ENCODE measurements at places on chromosomes 11 and 22.

GRCh38 chr11:42576318-42576717 is 735.5 kb upstream of the API5 start:
- DNase-seq: no peak

- DNase-seq: no peak
Observed at GRCh38 chr11:71991494-71991893, 7.2 kb upstream of the IL18BP start.

DNA sequence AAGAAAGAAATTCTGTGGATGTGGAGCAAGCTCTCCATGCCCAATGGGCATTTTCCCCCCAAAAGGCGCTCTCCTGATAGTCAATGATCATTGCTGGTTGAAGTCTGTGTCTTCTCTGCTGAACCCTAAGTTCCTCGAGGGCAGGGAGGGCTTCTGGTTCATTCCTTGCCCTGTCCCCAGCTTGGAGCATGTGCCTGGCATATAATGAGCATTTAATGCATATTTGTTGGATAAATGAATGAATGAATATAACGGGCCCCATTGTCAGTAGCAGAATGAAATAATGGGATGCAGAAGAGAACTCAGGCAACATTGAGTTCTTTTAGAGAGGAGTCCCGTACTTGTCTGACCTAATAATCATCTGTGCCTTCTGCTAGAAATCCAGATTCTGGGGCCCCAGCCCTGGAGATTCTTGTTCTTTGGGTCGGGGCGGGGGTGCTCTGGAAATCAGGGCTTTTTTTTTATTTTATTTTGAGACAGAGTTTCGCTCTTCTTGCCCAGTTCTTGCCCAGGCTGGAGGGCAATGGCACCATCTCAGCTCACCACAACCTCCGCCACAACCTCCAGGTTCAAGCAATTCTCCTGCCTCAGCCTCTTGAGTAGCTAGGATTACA is 64.4 kb downstream of the CD82 start:
- DNase-seq: no peak

DNA sequence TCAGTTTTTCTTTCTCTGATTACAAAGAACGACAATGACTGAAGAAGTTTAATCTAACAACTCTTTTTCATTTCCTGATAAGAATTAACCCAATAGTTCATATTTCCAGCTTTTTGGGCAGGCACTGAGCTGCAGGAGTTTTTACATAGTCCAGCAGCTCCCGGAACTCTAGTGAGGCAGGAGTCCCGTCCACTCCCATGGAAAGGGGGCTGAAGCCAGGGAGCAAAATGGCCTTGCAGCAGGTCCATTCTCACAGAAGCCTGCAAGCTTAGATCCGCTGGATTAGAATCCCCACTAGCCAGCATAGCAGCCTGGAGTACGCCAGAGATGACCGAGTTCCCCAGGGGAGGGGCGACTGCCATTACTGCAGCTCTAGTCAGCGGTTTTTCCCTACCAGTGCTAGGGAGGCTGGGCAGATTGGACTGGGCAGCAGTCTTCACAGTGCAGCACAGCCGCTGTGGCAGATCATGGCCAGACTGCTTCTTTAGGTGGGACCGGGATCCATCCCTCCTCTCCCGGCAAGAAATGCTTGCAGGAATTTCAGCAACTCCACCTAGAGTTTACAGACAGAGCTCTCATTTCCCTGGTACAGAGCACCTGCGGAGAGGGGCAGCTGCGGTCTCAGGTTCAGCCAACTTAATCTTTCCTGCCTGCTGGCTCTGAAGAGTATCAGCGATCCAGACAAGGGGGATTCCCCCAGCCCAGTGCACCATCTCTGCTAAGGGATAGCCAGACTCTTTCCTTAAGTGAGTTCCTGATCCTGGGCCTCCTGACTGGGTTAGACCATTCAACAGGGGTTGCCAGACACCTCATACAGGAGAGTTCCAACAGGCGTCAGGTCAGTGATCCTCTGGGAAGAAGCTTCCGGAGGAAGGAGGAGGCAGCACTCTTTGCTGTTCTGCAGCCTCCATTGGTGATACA is 742 bp upstream of the CASP4 start:
- peak; percentile 20 for DNase-seq

DNA sequence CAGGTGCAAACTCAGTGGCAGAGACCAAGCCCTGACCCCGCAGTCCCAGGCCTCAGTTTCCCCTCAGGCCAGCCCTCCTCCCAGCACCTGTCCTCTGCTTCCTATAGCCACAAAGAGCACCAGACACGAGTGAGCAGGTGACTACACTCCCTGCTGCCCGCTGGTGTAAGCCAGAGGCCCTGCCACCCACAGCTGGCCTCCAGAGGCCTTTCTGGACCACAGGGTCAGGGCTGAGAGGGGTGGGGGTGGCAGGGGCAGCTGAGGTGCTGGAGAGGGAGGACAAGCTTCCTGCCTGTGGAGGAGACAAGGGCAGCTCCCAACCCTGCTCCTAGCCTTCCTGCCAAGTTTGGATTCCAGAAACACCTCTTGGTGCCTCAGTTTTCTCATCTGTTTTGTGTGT is 31.3 kb upstream of the WNT7B start:
- DNase-seq: no peak

- no peak for DNase-seq
Observed at GRCh38 chr22:44550711-44551491, 52.9 kb upstream of the RTL6 start.

DNA sequence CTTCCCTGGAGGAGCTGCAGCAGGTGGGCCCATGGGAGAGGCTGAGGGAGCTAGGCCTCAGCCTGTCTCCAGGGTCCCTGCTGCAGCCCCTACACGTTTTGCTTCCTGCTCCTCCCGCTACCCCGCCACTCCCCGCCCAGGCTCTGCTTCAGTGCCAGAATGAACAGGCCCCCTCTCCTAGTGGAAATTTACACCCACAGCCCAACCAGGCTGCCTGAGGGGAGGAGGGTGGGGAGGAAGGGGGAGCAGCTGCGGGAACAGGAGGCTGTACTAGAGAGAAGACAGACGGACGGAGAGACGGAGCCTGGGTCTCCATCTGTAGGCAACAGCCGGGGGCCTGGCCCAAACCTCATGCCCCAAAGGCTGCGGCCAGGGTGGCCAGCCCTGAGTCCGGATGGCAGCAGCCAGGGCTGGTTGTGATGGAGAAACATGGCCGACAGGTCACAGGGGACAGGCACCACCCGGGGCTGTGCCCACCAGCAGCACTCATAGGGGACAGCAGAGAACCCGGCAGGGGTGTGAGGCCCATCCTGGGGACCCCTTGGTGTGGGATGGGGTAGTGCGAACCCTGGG is 20.6 kb downstream of the FLRT1 start:
- no peak for DNase-seq

GRCh38 chr11:127049486-127049885 is 48.9 kb upstream of the KIRREL3 start:
- DNase-seq: no peak

- DNase-seq: no peak
Observed at GRCh38 chr11:93608364-93608763, 53.1 kb upstream of the CEP295 start.

GRCh38 chr11:40099426-40100161 is 1359.9 kb downstream of the LRRC4C start:
- no peak for DNase-seq

DNA sequence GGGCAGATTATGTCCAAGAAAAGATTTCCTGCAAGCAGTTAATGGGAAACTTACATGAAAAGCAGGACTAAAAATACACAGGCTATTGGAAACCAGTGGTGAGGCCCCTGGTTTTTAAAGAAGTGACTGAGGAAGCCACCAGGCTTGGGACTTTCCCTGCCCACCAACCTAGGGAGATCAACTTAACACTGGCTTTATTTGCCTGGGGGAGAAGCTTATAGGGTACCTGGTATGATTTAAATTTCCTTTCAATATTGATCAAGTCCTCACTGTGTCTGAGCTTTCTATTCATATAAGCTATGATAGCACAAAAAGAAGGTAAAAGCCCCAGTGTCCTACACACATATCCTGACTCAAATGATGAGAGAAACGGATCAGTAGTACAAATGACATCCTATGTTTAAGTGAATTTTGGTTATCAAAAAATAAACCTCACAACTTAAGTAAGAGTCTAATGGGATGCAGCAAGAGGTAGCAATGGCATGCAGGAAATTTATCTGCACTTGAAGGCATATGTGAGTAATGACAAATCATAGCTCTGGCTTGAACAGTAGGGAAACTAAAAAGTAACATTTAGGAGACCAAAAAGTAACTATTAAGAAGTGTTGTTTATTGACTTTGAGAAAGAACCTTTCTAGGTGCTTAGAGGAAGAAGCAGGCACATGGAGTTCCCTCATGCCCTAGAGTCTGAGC is 85.3 kb downstream of the GAB2 start:
- no peak for DNase-seq

DNA sequence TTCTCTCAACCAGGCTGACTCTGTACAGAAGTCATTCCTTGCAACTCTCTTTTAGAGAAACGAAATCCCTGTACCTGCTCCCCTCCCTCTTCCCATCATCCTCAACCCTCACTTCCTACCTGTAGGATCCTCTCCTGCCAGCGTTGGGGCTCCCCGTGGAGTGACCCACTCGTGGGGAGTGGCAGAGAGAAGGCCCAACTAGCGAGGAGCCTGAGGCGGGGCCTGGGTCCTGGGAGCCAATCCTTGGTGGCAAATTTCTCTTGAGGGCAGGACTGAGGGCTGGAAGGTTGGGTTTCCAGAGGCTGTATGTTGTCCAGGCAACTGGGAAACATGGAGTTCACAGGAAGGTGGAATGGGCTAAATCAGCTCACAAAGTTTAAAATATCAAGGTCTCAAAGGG is 10.4 kb downstream of the NHERF4 start:
- DNase-seq: peak; percentile 78

DNA sequence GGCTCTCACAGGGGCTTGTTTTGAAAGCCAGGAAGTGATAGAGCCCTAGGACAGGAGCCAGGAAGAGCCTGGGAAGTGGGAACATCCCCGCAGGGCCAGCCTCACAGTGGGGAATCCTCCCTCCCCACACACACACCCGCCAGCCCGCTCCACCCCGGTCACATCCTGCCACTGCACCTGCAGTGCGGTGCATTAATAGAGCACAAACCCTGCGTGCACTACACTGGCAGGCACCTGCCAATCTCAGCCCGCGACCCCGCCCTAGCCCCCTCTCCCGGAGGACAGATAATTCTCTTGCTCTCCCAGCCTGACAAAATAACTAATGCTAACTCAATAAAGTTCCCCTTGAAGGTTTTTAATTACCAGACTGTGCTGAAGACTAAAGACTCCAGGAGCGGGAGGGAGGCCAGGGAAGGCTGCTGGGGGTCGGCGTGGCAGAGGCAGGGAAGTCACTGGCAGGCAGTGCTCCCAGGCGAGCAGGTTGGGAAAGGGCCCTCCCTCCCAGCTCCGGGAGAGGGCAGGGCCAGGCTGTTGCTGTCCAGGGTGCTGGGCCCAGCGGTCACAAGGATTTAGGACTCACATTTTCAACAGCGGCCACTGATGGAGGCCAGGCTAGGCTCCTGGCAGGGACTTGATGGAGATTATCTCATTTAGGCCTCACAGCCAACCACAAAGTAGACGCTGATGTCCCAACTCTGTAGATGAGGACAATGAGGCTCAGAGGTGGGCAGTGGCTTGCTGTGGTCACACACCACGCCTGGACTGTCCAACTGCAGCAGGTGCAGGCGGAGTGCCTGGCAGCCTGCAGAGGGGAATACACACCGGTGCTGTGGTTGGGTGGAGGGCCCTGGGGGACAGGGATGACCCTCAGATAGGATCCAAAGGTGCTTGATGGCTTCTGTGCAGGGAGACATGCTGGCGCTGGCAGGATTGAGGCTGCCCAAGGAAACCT is 23.9 kb upstream of the TCF20 start:
- DNase-seq: no peak

DNA sequence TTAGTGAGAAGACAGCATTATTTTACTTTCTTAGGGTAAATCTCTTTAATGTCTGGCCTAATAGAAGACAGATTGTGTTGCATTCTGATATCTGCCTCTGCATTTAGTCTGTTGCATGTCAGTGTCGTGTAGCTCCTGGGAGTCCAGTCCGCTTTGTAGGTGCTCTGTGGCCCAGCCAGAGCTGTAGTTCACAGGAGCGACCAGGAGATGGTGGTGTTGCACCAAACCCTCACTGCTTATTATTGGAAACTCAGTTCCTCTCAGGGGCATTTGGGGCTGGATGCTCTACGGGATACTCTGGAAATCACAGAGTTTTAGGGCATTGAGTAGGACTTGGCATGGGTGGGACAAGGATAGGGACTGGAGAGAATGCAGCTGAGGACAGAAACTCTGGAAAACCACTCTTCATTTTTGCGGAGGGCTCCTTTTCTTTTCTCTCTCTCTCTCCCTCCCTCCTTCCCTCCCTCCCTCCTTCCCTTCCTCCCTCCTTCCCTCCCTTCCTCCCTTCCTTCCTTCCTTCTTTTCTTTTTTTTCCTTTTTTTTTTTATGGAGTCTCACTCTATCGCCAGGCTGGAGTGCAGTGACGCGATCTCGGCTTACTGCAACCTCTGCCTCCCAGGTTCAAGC is 21.7 kb downstream of the MIAT start:
- DNase-seq: no peak

GRCh38 chr22:17269607-17270261 is 50.5 kb upstream of the ADA2 start:
- DNase-seq: no peak

- no peak for DNase-seq
Observed at GRCh38 chr11:123429336-123429735, 733 bp upstream of the GRAMD1B start.

GRCh38 chr11:122850076-122850631 is 11.9 kb downstream of the CRTAM start:
- no peak for DNase-seq

- no peak for DNase-seq
Observed at GRCh38 chr22:25896098-25896497, 154.1 kb downstream of the MYO18B start.

GRCh38 chr11:112113539-112114457 is 27.1 kb downstream of the SDHD start:
- DNase-seq: peak; percentile 17

- DNase-seq: no peak
Observed at GRCh38 chr11:68303083-68303482, 9.3 kb upstream of the LRP5 start.

GRCh38 chr11:69995697-69996096 is 82.4 kb upstream of the ANO1 start:
- DNase-seq: no peak

- no peak for DNase-seq
Observed at GRCh38 chr11:106989078-106989455, 29.2 kb downstream of the GUCY1A2 start.

DNA sequence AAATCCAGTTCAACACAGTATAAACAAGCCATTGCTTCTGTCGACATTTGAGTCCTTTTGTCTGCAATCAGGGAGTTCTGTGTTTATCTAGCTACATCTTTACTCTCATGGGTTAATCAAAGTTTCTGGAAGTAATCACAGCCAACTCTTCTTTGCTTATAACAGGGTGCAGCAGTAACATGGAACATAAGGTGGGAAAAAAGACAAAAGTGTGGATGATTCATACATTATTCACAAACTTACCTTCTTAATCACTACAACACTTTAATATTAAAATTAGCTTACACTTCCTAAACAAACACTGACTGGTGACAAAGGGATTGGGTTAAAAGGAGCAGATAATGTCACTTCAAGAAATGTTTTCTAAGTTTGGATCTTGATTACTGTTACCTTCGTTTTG is 44.7 kb downstream of the SNX19 start:
- no peak for DNase-seq

GRCh38 chr22:36351921-36352802 is 35.6 kb downstream of the MYH9 start:
- no peak for DNase-seq

All from iPS DF 19.7 (cell line).